ELF-1 (cell line): ENCODE measurements at places on chromosomes 1 and 21.
A peak's percentile ranks its signal among the peaks of the same experiment; 100 is the strongest.

- DNase-seq, result no peak
Measured at GRCh38 chr1:112144733-112145426, 155.4 kb upstream of the KCND3 start.

DNA sequence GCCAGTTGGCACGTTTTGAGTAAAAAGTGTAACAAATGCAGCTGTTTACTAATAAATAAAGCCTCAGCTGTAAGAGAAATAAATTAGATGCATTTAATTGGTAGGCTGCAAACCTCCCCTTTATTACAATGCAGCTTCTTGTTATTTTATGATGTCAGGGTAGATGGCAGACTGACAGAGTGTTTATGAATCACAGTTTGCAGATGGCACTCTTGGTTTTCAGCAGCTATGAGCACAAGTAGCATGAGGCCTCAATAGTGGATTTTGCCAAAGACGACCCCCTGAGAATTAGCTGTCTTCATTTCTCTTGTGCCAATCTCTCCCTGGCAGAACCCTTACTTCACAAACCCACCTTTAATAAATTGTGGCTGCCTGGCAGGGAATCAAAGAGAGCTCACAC, 161.2 kb upstream of the C1orf87 start:
- no peak for DNase-seq

DNA sequence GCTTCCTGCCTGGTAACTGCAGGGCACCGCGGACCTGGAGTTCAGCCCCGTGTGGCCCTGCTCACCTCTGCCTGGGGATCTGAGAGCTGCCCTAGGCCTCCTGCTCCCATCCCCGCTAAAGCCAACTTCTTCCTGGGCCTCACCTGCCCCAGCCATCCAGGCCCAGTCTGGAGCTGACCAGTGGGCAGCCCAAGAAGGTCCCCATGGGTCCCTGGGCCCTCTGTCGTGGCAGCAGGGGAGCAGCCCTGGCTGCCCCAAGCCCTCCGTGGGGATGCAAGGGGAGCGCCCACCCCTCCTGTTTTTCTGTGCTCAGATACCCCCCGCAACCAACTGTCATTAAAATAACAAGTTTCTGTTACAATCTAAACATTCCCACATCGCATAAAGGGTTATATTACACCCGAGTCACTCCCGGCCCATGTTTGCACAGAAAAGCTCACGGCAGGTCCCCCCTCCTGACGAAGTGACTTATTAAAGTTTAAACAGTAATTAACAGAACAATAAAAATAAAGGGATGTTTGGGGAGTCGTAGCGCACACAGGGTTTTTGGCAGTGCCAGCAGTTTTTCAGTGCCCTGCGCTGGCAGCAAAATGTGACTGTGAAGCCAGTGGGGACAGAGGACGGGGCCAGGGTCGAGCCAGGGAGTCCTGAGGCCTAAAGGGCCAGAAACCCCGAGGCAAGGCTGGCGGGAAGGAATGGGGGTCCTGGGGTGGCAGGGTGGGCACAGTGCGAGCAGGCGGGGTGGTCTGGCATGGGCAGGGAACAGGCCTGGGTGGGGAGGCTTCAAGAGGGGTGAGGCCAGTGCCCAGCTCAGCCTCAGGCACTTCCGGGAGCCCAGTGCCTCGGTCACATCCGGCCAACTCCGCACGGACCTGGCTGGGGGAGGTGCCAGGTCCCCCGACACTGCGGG, 121.5 kb downstream of the CASZ1 start:
- no peak for DNase-seq

DNA sequence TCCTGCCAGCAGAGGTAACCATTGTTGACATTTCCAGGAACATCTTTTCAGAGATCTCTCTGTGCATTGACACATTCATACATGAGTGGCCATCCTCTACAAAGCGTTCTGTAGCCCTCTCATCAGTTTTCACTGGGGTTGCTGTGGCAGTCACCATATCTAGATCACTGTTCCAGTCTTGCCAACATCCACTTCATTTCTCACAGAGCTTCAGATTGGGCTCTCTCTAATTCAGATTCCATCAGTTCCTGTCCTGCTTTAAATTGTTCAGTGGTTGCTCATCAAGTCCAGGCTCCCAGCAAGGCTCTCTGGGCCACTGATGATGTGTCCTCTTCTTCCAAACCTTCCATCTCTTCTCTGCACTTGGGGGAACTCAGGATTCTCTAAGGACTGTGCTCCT, 173.7 kb downstream of the KCNJ6 start:
- no peak for DNase-seq

- no peak for DNase-seq
Measured at GRCh38 chr1:169812131-169812530, 17.4 kb upstream of the METTL18 start.

- DNase-seq, result no peak
Measured at GRCh38 chr1:23018661-23019093, 591 bp upstream of the KDM1A start.

- peak; percentile 87 for DNase-seq
Measured at GRCh38 chr1:157399984-157400382, 152.3 kb downstream of the FCRL5 start.

GRCh38 chr21:35438643-35439404, 389.7 kb upstream of the RUNX1 start:
- DNase-seq, result peak; percentile 17

DNA sequence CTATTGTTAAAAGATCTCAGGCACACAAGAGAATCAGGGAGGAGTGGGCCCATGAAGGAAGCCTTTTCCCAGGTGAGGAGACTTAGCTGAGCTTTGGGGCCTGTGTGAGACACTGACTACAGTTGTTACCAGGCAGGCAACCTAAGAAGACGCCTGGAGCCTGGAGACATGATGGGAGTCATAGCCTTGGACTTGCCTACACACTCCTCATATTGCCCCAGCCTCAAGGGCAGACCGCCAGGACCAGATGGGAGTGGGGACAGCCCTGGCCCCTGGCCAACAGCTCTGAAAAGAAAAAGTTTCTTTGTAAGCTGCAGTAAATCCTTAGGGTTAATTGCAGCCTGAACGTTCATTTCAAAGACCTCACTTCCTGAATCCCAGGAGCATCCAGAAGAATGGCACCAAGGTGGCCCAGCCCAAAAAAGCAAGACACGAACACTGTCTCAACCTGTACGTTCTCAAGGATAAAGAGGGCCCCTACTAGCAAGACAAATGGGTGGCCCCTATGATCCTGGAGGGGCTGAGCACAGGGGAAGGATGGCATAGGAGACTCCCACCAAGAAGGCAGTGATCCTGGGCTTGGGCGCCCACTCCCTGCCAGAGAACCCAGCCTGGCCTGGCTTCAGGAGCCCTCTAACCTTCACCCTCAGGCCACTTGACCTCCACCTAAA, 33.2 kb upstream of the BTG2 start:
- DNase-seq, result no peak
